Activated T-cell treated with anti-CD3 and anti-CD28 coated beads, Interleukin-2, amount 50 U/mL, for 24 hours (primary cell): ENCODE measurements at places on chromosomes 6 and 20.

- no peaks in the 10 kb centered on the region for H3K4me1 ChIP-seq
- H3K27me3 ChIP-seq, result no peaks in the 10 kb centered on the region
- no peak overlapping the region for H3K27ac ChIP-seq
- DNase-seq, result no peak
- H3K4me3 ChIP-seq, result no peak overlapping the region
These were observed 328.5 kb downstream of the CDH26 start for GRCh38 chr20:60286764-60287163.

DNA sequence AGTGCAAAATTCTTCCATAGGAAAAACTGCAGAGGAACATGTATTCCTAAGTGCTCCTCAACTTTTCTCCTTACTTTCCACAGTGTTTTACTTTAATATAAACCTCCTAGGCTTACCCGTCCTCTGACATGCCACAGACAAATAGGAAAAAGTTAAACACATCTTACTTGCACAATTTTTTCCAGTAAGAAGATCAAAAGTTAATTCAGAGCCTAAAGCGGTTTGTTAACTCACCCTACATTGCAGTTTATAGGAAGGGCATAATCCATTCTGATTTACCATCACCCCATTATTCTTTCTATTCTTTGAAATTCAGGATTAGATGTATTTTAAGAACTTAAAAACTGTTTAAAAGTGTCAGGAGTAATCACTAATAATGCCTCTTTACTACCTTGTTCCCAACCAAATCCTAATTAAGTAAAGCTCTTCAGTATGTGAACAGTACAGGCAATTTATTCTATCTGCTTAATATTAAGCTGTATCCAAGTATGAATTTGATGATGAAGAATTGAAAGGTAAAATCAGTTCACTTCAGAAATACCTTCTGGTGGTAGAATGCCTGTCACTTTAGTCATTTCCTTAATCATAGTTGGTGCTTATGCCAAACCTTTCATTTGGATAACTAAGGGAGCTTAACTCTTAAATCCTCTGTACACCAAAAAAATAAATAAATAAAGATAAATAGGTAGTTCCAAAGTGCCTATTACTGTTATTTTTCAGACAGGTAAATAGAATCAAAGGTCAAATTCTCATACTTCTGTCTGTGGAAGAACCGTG, 292.0 kb downstream of the ALDH8A1 start:
- no peaks in the 10 kb centered on the region for H3K27me3 ChIP-seq
- H3K36me3 ChIP-seq, result no peaks in the 10 kb centered on the region
- no peak for DNase-seq
- H3K4me3 ChIP-seq, result no peak overlapping the region

GRCh38 chr6:121657972-121658371, 222.5 kb downstream of the GJA1 start:
- H3K4me1 ChIP-seq, result peaks cover 8% of the 10 kb centered on the region
- no peak for DNase-seq
- no peak overlapping the region for H3K4me3 ChIP-seq
- H3K36me3 ChIP-seq, result no peaks in the 10 kb centered on the region
- no peaks in the 10 kb centered on the region for H3K27me3 ChIP-seq
- no peak overlapping the region for H3K27ac ChIP-seq

GRCh38 chr6:85772641-85773040, 130.0 kb upstream of the SYNCRIP start:
- no peaks in the 10 kb centered on the region for H3K36me3 ChIP-seq
- H3K27ac ChIP-seq, result no peak overlapping the region
- H3K27me3 ChIP-seq, result peaks cover 17% of the 10 kb centered on the region
- H3K4me3 ChIP-seq, result no peak overlapping the region

DNA sequence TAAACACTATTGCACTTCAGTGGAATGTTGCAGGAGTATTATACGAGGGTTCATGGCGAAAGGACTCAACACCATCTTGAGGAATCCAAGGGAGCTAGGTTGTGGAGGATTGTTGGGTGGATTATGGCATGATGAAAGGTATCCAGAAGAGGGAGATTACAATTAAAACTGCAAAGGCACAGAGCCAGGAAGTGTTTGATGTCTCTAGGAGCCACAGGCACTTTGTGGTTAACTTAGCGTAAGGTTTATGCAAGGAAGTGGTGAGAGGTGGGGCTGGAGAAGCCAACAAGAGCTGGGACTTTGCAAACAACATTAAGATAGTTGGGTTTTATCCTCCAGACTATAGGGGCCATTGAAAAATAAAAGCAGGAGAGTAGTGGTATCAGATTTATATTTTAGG, 86.6 kb upstream of the TPD52L1 start:
- no peak for DNase-seq
- peaks cover 2% of the 10 kb centered on the region for H3K4me1 ChIP-seq
- H3K27ac ChIP-seq, result no peak overlapping the region
- no peaks in the 10 kb centered on the region for H3K27me3 ChIP-seq

GRCh38 chr20:14775778-14776177, 438.4 kb upstream of the FLRT3 start:
- no peak for DNase-seq
- no peaks in the 10 kb centered on the region for H3K4me1 ChIP-seq
- H3K4me3 ChIP-seq, result no peak overlapping the region
- no peaks in the 10 kb centered on the region for H3K27me3 ChIP-seq

DNA sequence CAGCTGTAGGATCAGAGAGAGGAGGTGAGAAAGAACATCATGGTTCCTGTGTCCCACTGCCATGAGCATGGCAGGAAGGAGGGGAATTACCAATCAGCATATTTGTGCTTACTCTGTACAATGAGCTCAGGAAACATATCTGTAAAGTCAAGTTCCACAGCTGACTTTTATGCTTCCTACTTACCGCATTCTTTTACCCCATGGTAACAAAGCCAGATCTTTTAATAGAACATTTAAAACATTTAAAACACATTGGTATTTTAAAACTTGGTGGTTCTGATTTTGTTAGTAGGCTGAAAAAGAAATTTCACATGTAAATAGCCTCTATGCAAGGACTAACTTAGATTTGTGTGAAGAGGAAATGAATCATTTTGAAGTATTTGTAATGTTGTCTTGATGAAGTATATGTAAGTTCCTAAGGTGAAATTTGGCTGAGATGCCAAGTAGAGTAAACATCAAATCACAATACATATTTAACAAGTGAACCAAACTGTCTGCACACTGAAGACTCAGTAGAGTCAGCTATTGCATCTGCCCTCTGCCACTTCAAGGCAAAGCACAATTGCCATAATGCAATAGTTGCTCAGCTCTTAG, 114.7 kb downstream of the GJA10 start:
- H3K4me1 ChIP-seq, result peaks cover 61% of the 10 kb centered on the region
- no peaks in the 10 kb centered on the region for H3K27me3 ChIP-seq
- DNase-seq, result no peak
- peaks cover 63% of the 10 kb centered on the region for H3K36me3 ChIP-seq
- peak overlapping the region; percentile 55 for H3K4me3 ChIP-seq

- H3K27ac ChIP-seq, result peak overlapping the region; percentile 84
- H3K27me3 ChIP-seq, result peaks cover 75% of the 10 kb centered on the region
- peak overlapping the region; percentile 52 for H3K4me3 ChIP-seq
These were observed 1.4 kb downstream of the NKX2-4 start for GRCh38 chr20:21395666-21396598.

GRCh38 chr6:70166088-70166958, 136.6 kb downstream of the COL9A1 start:
- peaks cover 3% of the 10 kb centered on the region for H3K4me1 ChIP-seq
- no peak overlapping the region for H3K4me3 ChIP-seq
- H3K27me3 ChIP-seq, result peaks cover 42% of the 10 kb centered on the region
- no peak overlapping the region for H3K27ac ChIP-seq

DNA sequence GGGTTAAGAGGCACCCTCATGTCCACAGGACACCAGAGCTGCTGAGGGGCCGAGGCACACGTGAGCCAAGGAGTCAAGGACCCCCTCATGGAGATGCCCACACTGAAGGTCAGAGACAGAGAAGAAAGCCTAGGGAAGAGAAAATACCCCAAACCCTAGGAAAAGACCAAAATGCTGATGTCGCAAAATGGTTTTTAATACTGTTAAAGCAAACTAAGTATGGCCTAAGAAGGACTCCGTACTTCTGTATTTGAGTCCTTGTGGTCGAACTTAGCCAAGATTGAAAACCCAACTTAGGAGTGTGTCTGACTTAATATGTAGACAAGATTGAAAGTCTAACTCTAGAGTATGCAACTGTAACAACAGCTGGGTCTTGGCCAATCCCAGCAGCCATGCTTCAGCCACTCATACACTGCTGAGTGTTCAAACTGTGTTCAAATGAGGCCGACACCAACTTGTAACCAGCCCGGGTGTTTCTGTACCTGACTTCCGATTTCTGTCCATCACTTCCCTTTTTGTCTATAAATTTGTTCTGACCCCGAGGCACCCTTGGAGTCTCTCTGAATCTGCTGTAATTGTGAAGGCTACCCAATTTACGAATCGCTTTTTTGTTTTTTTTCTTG, 92.6 kb upstream of the AGPAT4 start:
- peaks cover 2% of the 10 kb centered on the region for H3K36me3 ChIP-seq
- no peak overlapping the region for H3K27ac ChIP-seq
- no peaks in the 10 kb centered on the region for H3K4me1 ChIP-seq

DNA sequence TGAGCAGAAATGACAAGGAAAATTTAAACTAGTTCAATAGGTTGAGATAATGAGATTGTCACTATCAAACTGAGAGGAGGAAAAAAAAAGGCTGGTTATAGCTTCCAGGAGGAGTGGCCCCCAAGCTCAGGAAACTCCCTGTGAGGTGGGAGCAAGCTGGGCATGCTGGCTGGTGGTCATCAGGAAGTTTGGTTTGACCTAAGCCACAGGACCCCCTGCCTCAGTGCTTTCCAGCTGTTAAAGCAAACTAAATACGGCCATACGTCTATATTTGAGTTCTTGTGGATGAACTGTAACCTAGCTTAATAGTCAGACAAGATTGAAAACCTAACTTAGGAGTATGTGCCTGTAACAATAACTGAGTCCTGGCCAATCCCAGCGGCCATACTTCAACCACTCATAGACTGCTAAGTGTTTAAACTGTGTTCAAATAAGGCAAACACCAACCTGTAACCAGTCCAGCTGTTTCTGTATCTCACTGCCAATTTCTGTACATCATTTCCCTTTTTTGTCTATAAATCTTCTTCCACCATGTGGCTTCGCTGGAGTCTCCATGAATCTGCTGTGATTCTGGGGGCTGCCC, 24.6 kb upstream of the ZBTB24 start:
- H3K27ac ChIP-seq, result no peak overlapping the region
- no peaks in the 10 kb centered on the region for H3K36me3 ChIP-seq
- no peak for DNase-seq
- H3K4me1 ChIP-seq, result no peaks in the 10 kb centered on the region

DNA sequence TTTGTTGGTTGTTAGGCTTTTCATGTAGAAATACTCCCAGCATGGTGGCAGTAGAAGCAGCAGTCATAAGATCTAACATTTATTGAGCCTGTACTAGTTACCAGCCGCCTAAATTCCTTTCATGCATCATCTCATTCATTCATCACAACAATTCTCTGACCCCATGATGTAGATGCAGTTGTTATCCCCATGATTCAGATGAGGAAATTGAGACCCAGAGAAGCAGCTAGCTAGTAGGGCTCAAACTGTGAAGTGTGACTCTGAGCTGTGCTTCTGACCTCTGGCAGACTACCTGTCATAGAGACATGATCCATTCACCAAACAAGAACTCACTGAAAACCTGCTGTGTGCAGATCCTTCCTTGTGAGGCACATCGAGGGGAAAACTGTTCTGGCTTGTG, 16.9 kb downstream of the RREB1 start:
- no peak overlapping the region for H3K27ac ChIP-seq
- H3K36me3 ChIP-seq, result peaks cover 62% of the 10 kb centered on the region
- H3K27me3 ChIP-seq, result no peaks in the 10 kb centered on the region
